Kidney epithelial cell (primary cell): ENCODE measurements at places on chromosomes 1 and 21.
A peak's percentile ranks its signal among the peaks of the same experiment; 100 is the strongest.

DNA sequence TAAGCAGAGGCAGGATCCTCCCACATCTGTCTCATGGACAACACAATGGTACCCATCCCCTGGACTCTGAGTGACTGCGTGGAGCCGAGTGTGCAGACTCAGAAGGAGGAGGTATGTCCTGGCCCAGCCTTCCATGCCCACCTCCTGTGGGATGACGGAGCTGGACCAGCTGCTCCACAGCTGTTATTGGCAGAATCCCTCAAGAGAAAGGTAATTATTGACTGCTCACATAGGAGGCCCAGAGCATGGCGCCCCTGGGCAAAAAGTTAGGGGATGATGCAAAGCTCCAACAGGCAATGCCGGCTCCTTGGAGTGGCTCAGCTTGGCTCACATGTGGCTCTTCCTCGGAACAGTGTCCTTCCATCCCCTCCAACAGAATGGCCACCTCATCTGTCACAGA is 12.2 kb upstream of the ACTRT2 start:
- no peak for DNase-seq

GRCh38 chr1:36835017-36835695 is 199.2 kb downstream of the GRIK3 start:
- DNase-seq = no peak

DNA sequence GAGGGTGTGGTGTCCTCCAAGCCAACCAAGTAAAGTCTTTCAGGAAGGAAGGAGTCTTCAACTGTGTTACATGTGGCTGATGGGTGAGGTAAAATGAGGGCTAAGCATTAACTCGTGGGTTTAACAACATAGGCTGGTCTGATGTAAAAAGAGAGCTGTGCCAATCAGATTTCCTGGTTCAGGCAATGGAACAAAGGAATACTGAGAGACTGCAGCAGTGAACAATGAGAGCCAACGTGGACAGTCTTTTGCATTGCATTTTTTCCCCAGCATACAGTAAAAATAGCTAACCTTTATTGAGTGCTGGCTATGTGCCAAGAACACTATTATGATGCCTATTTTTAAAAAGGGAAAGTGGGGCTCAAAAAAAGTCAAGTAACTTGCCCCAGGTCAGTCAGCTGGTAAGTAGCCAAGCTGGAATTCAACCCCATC is 31.1 kb downstream of the DLGAP3 start:
- DNase-seq = no peak

GRCh38 chr1:169327875-169328274 is 39.7 kb downstream of the NME7 start:
- no peak for DNase-seq

DNA sequence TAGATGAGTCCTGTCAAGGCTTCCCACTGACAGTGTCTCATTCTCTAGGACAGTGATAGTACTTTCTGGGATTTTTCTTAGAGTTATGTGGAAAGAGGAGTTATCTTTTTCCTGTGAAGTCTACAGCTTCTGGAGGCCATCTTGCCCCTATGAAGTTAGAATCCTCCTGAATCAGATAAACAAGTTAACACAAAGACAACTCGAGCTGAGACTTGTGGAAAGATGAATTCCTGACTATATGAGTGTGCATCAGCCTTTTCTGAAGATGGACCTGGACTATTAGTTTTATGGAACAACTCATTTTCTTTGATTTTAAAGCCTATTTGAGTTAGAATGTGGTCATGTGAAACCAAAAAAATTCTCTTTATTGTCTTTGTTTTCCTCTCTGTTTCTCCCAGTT is 290.9 kb downstream of the LRRIQ3 start:
- no peak for DNase-seq

GRCh38 chr1:41925712-41926111 is 7.0 kb upstream of the HIVEP3 start:
- no peak for DNase-seq

DNA sequence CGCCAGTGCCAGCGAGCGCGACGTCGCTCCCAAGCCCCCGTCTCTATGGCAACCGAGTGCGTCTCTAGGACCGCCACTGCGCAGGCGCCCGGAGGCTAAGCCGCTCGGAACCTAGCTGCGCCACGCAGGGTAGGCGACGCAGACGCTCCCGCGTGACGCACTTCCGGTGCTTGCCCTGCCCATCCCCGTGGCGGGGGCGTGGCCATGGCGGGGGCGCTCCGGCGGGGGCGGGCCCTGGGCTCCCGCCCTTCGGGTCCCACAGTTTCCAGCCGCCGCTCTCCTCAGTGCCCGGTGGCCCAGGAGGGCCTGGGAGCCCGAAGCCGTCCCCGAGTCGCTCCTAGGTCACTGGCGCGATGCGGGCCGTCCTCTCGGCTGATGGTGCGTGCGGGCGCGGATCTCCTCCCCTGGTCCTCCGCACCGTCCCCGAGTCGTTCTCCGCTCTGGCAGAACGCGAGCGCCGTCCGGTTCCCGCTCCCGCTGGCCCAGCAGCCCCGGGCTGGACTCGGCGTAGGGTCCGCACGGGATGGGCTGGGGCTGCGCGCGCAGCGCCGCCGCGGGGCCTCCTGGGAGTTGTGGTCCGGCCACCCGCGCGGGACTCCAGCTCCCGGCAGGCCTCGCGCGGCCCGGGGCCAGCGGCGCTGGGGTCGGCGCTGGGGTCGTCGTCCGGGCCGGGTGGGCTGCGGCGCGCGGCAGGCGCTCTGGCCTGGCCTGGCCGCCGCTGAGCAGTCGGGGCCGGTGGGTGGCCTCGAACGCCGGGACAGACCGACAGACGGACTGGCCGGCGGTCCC is at the start of gene MIB2:
MIB2 (plus strand) TSS at position 245 of the 789 bp plus-strand sequence. CDS start 7,953 bp downstream, outside the sequence.
- peak; percentile 64 for DNase-seq

DNA sequence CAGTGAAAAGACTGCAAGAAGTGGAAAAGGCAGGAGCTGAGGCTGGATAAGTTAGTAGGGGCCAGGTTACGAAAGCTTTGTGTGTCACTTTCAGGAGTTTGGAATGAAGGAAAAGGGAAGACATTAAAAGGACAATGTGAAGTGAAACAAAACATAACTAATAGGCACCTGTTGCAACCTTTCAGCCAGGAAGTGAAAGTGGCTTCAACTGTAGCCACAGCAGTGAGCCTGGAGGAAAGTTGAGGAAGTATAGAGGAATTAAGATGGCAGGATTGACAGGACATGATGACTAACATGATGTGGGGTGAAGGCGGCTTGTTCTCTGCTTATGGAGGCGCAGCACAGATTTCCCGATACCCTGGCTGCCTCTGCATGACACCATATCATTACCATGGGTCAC is 68.9 kb downstream of the C4BPA start:
- no peak for DNase-seq

DNA sequence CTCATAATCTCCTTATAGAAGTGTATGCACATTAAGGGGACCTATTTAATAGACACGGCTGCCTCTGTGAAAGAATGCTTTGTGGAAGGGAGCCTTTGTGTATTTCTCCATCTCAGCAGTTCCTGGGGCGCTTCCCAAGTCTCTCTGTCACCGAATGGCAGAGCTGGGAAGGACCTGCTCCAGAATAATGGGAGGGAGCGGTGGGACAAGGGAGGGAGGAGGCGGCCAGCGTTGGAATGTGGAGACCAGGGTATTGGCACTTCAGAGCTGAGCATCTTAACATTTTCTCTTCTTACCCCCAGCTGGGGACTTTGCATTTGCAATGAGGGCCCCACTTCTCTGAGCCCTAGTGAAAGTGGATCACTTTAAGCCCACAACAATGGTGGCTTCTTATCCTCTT is 23.9 kb downstream of the CACHD1 start:
- no peak for DNase-seq

DNA sequence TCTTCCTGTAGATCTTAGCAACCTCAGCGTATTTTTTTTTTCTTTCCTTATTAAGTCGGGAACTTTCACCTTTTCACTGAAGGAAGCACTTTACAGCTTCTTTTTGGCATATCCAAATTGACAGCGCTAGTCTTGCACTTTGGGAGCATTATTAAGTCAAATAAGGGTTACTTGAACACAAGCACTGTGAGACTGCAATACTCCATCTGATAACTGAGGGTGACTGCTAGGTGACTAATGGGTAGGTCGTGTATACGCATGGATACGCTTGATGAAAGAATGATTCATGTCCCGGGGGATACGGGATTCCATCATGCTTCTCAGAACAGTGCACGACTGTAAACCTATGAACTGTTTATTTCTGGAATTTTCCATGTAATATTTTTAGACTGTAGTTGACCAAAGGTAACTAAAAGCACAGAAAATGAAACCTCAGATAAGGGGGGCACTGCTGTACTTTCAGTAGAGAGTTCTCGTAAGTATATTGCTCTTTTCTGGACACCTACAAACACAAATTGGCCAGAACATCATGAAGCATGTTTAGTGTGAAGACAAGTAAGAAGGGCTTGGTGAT is 364.7 kb downstream of the SMYD3 start:
- peak; percentile 93 for DNase-seq

DNA sequence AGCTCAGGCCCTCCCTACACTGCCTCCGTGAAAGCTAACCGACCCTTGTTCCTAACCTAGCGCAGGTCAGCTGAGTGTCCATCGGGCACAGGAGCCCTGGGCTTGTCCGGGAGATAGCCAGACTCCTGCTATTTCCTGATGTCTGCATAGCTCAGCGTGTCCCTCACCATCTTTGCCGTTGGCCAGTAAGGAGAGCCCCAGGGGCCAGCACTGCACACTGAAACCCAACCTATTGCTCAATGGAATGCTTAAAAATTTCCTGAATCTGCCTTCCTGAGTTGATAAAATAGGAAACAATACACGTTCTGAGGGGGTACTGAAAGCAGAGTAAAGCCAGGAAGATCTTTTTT is 2.2 kb downstream of the RUNX1 start:
- DNase-seq = no peak

GRCh38 chr1:32612189-32612881 is 38.0 kb downstream of the ZBTB8OS start:
- DNase-seq = peak; percentile 37

GRCh38 chr1:174799136-174799479 is 200.6 kb upstream of the CACYBP start:
- DNase-seq = no peak
